ENCODE measurements at places on chromosomes 7 and 10.

GRCh38 chr7:8386926-8387550, 46.4 kb upstream of the NXPH1 start:
- DNase-seq: no peak

DNA sequence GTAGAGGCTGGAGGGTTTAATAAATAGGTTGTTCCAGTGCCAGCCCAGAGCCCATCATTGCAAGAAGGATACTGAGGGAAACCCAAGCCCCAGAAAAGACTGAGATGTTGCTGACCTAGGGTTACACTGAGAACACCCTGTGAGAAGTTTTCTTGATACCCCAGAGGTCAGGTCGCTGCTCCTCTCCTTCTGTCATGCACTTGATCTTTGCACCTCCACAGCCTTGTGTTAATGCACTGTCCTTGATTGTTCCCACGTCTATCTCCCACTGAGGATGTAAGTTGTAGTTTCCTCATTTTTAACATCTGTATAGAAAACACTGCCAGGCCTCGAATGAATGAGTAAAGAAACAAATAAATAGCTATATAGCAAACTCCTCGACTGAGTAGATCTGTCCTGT, 195.3 kb upstream of the AHR start:
- no peak for DNase-seq

- no peak for DNase-seq
Observed at GRCh38 chr7:129843978-129844840, 108.6 kb downstream of the UBE2H start.

GRCh38 chr7:137305901-137306621, 37.5 kb downstream of the PTN start:
- DNase-seq: no peak

DNA sequence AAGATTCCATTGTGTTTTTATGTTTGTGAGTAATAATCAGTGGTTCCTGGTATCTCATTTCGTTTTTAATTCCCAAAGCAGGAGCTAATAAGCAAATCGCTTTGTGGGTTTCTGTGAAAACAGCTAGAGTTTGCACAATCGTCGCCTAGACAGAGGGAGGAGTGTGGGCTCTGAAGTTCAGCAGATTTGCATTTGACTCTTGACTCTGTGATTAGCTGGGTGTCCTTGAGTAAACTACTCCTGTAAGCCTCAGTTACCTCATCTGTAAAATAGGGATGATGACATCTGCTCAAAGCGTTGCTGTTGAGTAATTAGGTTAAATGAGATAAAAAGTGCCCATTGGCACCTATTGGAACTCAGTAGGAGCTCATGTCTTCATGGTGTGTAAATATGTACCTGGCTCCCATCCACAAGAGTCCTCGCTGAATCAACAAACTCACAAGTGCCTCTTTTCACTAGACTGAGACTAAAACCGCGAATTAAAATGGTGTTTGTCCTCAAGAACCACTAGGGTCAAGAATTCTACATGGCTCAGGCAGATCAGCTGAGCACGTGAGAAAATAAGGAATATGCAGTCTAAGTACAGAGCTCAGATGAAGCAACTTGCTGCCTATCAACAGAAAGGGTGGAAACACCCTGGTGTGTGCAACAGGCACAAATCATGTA, 385.8 kb upstream of the C7orf33 start:
- no peak for DNase-seq

DNA sequence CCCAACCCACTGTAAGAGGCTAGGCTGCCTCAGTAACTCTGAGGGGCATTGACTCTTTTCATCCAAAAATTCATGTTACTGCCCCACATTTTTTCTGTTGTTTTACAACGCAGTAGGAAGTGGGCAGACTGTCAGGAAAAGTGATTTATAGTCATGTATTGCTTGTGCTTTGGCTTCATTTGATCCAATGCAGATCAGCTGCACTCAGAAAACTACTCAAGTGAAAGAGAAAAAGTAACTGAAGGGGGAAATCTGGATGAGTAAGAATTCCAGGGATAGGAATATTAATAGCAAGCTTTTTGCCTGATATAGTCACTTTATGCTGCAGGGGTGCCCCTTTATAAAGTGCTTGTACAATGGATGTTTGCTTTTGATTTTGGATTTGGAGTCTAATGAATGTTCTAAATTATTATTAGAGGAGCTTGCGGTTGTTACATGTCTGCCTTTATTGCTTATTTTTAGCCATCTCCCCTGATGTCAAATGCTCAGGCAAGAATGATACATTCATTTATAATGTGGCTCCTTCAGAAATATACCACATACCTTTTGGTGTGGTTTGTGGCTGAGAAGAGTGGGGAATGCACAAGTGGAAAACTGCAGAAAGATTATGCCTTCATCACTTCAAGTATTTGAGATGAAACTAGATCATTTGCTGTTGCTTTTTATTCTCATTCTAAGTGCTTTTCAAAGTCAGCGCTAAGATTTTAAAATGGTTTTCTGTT, 86.1 kb downstream of the EGFR start:
- DNase-seq: no peak
